Hepatocyte (in vitro differentiated cells): ENCODE measurements at places on chromosomes 13 and 19.

DNA sequence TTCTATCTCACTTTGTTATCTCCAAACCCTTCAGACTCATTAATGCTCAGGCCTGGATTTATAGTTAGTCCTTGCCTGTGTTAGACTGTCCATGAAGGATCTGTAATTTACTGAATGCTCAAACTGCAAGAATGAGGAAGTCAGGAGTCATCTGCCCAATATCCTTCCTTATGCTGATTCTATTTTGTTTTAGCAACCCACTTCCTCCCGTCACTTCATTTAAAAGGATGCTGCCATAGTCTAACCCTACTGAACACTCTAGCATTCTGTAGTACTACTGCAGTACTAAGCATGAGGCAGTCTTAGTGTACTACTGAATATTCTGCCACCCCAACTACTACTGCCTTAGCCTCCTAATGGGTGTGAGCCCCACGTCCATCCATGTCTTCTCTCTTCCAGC is 1.5 kb downstream of the FCAR start:
- DNase-seq: no peak

DNA sequence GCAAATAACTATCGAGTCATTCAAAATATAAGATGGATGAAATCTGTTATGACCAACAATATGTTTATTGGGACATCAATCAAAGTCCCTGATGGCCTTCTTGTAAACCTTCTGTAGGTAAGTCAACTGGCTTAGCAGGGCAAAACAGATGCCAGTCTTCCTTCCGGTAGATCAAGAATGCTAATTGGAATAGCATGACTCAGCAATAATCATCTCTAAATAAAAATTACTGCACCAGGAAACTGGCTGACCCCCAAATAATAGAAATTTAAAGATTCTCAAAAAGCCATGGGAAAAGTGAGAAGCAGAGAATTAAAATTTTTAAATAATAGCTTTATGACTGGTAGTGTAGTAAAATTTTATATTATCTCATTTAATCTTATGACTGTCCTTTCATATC is 1005.4 kb downstream of the OLFM4 start:
- DNase-seq: no peak

DNA sequence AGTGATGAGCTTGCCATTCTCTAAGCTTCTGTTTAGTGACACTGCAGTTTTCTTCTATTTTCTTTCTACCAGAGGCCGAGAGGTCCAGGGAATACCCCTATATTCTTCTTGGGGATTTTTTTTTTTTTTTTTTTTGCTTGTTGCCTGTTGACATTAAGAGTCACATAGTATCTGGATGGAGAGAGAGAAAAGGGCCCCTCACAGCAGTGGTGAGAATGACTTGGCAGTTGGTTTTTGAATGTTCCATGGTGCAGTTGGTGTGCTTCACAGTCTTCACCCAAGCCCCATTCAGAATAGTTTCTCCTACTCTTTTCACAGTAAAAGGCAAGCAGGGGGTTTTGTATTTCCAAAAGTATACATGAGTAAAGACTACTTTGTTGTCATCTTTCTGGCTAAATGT is 577.9 kb downstream of the LMO7 start:
- no peak for DNase-seq

DNA sequence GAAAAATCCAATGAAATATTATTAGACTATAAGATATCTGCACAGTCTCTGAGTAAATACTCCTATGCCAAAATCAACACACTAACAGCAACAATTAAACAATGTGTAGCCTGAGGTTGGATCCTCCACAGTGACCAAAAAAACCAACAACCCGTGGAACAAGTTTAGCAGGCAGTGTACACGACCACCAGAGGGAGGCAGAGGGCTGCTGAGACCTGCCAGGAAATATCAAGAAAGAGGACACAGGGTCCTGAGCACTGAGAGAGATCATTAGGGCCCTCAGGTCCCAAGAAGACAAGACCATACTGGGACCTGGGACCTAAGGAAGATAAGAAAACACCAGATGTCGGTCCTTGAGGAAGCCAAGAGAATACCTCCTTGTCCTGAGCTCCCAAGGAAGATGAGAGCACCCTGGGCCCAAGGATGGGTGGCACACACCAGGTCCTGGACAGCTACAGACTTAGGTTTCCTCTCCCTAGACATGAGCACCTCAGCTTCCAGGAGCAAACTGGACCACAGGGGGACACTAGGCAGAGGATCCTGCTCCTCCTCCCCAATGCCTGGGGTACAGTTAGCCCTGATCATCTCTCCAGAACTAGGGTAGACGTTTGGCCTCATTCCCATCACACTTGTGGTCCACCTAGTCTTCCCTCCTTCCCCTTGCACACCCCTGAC is 822 bp upstream of the ZNF274 start:
- DNase-seq: no peak

GRCh38 chr13:56789527-56789926 is 351.2 kb upstream of the PRR20A start:
- no peak for DNase-seq

DNA sequence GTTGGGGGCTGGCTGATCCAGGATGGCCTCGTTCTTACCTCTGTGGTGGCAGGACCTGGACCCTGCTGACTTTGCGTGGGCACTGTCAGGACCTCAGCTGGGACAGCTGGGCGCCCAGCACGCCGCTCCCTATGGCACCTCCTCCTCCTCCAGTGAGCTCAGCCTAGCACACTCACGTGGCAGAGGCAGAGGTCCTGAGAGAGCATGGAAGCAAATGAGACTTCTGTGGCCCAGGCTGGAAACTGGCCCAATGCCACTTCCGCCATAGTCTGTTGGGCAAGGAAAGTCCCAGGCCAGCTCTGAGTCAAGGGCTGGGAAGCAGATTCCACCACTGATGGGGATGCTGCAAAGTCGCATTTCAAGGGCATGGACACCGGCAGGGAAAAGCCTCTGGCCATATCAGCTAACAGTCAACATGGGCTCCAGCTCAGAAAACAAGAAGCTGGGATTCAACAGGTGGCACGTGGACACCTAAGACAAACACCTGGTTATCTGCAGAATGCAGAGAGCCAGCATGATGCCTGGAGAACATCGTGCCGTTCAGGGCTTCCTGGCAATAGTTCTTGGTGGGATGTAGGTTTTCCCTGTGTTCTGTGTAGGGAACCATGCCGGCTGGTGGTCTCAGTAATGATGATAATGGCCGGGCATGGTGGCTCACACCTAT is 16.7 kb downstream of the MYBPC2 start:
- peak; percentile 6 for DNase-seq

GRCh38 chr13:43815204-43815603 is 28.4 kb upstream of the ENOX1 start:
- peak; percentile 28 for DNase-seq

DNA sequence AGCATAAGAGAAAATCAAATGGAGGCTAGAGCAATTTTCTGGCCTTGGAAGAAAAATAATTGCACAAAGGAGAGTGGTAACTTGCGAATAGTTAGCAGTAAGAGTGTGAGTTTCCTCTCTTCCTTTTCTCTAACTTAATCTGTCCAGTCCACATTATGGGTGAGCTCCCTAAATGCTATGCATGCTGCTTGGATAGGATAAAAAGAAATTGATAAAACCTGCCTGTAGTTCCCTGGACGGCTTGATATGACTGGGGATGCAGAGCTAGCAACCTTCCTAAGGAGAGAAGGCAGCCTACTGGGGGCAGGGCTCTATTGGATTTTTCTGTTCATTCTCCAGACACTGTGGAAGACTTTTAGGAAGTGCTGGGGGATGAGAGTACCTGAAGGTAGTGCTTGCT is 311.3 kb downstream of the LMO7 start:
- no peak for DNase-seq

GRCh38 chr19:46073268-46073922 is 32.6 kb upstream of the IGFL4 start:
- DNase-seq: no peak

- peak; percentile 96 for DNase-seq
Observed at GRCh38 chr19:46542428-46543230, 47.0 kb upstream of the PNMA8B start.

- DNase-seq: no peak
Observed at GRCh38 chr13:64925727-64926126, 2304.4 kb downstream of the PCDH9 start.

DNA sequence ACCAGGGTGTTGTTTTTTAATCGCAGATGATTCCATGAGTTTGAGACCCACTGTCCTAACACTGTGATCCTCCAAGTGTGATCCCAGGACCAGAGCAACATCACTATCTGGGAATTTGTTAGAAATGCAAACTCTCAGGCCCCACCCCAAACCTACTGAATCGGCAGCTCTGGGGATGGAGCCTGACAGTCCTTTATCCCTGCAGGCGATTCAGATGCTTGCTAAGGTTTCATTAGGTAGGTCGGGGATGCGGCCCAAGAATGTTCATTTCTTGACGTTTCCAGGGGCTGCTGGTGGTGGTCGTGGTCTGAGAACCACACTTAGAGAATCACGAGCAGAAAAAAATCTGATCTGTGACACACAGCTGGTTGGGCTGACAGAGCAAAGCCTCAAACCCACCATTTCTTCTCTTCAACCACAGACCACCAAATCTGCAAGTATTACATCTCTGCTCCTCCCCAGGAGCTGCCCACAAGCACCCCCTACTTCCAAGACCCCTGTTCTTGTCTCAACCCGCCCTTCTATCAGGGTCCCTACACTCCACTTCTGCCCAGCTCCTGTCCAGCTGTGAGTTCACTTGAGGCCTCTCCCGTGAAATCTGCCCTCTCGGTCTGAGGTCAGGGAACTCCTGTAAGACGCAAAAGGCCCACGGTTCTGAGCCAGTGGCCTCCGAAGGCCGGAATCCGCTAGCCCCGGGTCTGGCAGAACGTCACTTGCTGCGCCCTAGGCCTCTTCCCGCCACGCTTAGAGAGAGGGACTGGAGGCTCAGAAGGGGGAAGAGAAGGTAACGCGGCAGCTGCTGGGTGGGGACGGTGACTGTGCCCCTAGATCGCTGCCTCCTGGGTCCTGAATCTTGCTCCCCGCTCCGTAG is 1.1 kb upstream of the FARP1 start:
- DNase-seq: peak; percentile 50

GRCh38 chr19:35030257-35031071 is at the start of gene SCN1B:
Gene SCN1B (plus strand): TSS chr19:35030470. CDS start chr19:35030821, 351 bp downstream.
- DNase-seq: peak; percentile 87

- no peak for DNase-seq
Observed at GRCh38 chr19:2170219-2170618, 6.5 kb downstream of the DOT1L start.

- DNase-seq: peak; percentile 60
Observed at GRCh38 chr19:31127134-31127967, 221.9 kb downstream of the TSHZ3 start.

GRCh38 chr13:74597526-74597925 is 463.3 kb upstream of the KLF12 start:
- no peak for DNase-seq

- no peak for DNase-seq
Observed at GRCh38 chr13:57874530-57874929, 243.0 kb downstream of the PCDH17 start.

DNA sequence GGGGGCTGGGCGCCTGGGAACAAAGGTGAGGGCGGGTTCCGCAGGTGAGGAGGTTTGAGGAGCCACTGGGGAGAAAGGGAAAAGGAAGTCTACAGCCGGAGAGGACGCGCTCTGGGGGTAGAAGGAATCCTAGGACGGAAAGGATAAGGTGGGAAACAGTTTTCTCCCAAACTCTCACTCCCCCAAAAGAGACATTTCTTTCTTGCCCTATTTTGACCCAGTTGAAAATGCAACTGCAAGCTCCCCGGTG is 651 bp upstream of the POLR1D start:
- no peak for DNase-seq

DNA sequence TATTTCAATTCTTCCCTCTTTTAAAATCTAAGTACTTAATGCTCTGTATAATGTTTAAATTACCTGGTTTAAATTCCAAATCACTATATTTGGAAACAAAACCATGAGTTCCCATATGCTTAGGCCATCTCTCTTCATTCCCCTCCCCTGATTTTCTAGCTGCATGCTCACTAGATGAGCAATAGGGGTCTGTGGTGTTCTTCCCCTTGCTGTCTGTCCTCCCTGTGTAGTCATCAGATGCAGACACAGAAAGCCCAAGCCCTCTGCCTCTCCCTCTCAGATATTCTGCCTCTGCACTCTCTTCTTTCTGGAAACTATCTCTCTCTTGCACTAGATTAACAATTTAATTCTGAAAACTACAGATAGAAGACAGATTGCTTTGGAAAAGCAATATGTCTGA is 1730.2 kb downstream of the OLFM4 start:
- DNase-seq: no peak

DNA sequence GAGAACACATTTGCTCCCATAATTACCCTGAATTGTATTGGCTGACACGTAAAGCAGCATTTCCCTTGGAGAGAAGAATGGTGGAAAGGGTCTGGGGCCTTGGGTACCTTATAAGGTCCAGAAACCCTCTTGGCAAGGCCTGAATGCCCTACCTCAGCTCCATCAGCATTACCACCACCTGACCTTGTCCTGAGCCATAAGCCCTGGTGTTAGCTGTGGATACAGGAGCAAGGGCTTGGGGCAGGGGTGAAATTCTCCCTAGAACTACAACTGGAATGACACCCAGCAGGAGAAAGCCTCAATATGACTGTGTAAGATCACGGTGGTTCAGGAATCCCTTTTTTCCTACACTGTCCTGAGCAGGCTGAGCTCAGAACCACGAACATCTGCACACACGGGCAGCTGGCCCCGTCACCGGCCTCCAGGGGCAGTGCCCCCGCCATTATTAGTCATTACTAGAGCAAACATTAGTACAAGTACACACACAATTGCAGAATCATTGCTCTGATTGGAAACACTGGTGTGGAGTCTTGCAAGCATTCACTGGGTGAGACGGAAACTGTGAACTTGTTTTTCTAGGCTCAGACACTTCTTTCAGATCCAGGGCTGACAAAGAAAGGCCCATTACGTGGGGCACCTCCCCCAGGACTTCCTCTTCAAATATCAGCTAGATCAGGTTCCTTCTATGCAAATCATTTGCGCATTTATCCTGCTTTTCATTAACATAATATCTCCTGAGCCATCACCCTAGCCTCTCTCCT is 26.8 kb upstream of the MTIF3 start:
- DNase-seq: peak; percentile 74

- no peak for DNase-seq
Observed at GRCh38 chr13:32384702-32385101, 43.2 kb downstream of the N4BP2L1 start.

- peak; percentile 96 for DNase-seq
Observed at GRCh38 chr13:21458813-21459701, at the start of gene ZDHHC20. Gene ZDHHC20 (minus strand): TSS chr13:21459303. CDS start chr13:21459171, 132 bp downstream.

- DNase-seq: peak; percentile 46
Observed at GRCh38 chr19:35784503-35785338, 9.4 kb downstream of the ARHGAP33 start.

GRCh38 chr19:18743784-18744418 is 47.2 kb downstream of the COMP start:
- no peak for DNase-seq

DNA sequence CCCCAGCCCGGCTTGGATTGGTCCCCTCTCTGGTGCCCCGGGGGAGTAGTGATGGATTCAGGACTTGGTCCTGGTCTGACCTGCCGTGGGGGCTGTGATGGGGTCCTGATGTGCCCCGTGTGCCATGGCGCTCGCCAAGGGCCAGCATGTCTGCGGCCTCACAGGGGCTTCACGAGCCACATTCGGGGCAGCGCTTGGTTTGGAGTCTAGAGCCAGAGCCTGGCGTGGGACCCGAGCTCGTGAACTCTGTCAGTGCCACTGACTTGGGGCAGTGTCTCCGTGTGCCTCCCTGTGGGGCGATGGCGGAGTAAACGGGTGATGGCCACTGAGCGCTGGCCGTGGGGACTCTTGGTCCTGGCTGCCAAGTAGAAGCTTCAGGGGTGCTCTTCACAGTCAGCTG is 17.1 kb downstream of the KDM4B start:
- no peak for DNase-seq

- DNase-seq: no peak
Observed at GRCh38 chr13:98338310-98338709, 161.2 kb upstream of the RNF113B start.
